ENCODE measurements at places on chromosomes 2 and 18.

GRCh38 chr18:36704156-36704555, 124.6 kb downstream of the TPGS2 start:
- no peak for DNase-seq

DNA sequence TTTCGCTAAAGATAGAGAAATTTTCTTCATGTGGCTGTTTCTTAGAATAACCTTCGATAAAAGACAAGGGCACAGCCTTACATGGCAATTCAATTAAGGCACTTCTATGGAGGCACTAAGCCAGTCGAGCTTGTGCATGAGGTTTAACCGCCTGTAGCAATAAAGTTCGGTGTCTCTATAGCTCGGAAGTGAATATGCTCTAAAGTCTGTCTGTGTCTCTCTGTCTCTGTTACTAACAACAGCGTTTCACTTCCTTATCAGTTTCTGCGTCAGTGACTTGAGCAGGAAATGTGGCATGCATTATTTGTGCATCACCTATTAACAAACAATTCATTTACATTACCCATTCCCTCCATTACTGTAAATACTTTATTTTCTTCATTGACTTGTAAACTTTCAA, 365.1 kb upstream of the NETO1 start:
- no peak for DNase-seq

- peak; percentile 63 for DNase-seq
Measured at GRCh38 chr18:54444319-54444914, 86.7 kb downstream of the C18orf54 start.

DNA sequence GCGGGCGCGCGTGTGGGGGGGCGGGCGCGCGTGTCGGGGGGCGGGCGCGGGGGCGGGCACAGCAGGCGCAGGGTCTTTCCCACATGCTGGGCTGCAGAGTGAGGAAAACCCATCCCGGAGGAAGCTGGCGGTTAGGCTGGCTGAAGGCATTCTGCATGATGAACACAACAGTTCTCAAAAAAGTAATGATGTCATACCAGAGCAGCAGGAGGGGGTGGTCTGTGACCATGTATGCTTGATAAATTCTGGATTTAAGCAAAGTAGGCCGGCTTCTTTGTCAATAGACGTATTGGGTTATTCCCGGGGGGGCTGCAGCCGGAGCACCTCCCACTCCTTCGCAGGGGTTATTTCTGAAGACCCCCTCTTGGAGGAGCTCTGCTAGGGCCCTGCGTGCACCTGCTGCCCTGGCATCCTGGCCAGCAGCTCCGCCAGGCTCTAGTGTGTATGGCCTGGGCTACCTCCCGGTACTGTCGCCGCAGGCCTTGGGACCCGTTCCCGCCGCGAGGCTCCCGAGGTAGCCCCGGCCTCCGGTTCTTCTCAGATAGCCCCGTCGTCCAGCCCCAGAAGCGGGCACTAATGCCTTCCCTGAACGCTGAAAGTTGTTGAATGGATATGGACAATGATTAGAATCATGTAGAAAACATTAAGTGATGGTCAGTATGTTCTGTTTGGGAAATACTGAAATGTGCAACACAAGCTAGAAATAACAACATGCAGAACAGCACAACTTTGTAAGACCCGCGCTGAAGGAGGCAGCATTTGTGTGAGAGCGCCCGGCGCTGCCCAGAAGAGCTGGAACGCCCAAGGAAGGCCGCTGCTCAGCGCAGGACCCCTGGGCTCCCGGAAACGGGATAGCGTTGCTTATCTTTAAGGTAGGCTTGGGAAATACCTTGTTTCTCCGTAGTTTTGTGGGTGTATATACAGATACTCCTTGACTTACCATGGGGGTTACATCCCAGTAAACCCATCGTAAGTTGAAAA, 101.4 kb upstream of the RAB6C start:
- DNase-seq, result peak; percentile 69

GRCh38 chr2:67500541-67500940, 103.4 kb downstream of the ETAA1 start:
- no peak for DNase-seq
